MM.1S (cell line): ENCODE measurements at places on chromosomes 4 and X.

- DNase-seq, result no peak
Measured at GRCh38 chrX:550514-550913, 80.1 kb upstream of the SHOX start.

GRCh38 chr4:114924311-114924710 is 189.1 kb downstream of the NDST4 start:
- no peak for DNase-seq

GRCh38 chrX:4579480-4579879 is 866.0 kb upstream of the PRKX start:
- DNase-seq, result no peak

GRCh38 chrX:38717871-38718270 is 83.4 kb upstream of the MID1IP1 start:
- DNase-seq, result peak; percentile 21

GRCh38 chr4:1658146-1658545 is 26.0 kb downstream of the FAM53A start:
- DNase-seq, result no peak

DNA sequence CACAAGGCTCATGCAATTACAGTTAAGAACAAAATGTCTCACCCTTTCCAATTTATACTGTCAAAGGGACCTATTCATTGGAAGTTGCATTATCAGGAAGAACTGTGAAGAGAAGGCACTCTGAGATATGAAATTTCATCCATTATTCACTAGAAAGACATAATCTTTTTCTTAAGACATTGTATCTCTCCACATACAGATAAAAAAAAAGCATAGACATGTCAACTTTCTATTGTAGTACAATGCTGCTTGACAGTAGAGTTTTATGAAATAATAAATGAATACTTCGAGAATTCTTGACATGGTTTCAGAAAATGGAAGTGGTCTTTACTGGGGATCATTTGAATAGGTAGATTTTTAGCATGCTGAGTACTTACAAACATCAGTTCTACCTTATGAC is 545.0 kb downstream of the TMA16 start:
- DNase-seq, result no peak

GRCh38 chr4:184383497-184384055 is 90.8 kb downstream of the IRF2 start:
- DNase-seq, result peak; percentile 47

DNA sequence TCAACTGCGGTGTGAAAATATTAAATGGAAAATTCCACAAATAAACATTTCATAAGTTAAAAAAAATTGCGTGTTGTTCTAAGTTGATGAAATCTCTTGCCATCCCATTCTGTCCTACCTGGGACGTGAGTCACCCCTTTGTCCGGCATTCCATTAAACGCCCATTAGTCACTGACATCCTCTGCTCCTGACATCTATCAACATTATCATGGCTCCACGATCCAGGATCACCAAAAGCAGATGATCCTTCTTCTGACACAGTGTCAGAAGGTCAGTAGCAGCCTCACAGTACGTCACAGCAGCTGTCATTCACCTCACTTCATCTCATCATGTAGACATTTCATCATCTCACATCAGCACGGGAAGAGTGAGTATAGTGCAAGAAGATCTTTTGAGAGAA is 125.7 kb downstream of the ZNF827 start:
- no peak for DNase-seq

DNA sequence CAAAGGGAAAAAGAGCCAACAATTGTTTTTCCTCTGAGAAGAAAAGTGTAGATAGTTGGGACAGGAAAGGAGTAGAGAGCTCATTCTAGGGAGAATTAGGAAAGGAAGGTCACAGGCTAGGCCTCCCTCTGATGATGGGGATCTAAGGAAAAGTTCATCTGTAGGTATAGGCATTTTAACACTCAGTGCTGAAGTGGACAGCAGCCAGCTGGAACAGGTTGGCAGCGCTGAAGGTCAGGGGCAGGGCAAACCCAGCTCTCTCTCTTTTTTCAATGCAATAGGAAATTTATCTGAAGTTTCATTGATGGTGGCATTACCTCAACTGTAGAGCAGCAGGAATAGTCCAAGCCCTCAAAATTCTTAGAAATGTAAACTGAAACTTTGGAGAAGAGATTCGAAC is 98.5 kb upstream of the ETNPPL start:
- DNase-seq, result no peak

- no peak for DNase-seq
Measured at GRCh38 chr4:76322236-76322635, 15.7 kb downstream of the STBD1 start.

DNA sequence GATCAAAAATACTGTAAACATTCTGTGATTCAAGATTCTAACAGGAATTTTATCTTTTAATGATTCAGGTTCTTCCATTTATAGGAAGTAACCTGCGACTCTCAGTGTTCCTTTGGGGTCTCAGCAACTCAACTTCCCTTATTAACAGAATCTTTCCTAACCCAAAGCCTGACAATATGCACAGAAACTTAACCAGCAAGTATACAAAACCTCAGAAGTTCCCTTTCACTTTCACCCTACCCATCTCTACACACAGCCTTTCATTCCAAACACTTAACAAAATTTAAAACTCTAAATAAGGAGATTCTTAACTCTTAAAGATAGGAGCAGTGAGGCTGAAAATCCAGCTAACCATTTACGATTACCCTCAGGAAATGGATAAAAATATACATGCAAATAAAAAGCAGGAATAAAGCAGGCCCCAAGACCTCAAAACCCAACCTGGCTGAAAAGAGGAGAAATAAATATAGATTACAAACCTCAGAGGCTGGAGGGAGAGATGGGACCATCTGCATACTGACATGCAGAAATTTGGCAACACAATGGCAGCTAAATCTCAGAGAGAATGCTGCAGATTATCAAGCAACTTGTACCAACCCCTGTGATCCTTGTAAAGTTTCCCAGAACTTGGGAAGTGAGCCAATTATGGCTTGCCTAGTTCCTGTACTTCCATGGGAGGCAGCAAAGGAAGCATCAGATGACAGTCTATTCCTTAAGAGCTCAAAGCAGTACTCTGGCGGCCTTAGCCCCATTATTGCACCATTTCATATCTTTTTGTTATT is 101.0 kb downstream of the ATP11C start:
- DNase-seq, result peak; percentile 23

GRCh38 chr4:77023920-77024319 is 51.9 kb downstream of the CCNI start:
- DNase-seq, result no peak

DNA sequence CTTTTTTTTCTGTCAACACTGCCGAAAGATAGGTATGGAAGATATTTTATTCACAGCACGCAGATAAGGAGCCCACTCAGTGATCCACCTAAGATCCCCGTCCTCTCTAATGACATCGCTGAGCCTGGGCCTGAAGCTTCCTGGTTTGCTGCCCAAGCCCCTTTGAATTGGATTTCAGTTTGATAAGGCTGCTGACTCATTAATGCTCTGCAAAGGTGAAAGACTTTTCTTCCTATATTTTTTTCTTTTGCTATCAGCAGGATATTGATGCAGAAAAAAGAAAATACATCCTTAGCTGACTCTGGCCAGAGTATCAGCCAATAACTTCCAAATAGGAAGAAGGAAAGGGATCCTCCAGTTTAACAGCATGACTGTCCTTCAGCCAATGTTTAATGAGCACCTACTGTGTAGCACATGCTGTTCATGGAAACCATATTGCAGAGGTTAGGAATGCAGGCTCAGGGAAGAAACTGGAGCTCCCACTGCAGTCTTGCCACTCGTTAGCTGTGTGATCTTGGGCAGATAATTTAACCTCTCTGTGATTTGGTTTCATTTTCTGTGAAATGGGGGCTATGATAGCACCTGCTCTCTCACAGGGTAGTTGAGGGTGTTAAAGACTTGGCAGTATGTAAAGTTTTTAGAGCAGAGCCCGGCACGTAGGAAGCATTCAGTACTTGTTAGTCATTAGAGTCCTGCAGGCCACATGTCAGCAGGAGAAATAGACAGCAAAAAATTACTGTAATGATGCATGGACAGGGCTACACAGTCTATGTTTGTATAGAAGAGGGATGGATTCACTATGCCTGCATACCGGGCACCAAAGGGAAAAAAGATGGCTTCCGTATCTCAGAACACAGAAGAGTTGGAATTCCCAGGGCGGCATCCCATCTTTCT is 39.3 kb downstream of the EVC start:
- no peak for DNase-seq

GRCh38 chr4:182189103-182189878 is 53.9 kb upstream of the TENM3 start:
- no peak for DNase-seq

DNA sequence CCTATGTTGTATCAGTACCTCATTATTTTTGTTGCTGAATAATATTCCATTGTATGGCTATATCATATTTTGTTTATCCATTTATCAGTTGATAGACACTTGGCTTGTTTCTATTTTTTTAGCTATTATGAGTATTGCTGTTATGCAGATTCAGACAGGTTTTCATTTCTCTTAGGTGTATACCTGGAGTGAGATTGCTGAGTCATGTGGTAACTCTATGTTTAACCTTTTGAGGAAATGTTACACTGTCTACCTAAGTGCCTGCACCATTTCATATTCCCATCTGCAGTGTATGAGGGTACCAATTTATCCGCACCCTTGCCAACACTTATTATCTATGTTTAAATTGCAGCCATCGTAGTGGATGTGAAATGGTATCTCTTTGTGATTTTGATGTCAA is 43.0 kb upstream of the SH3RF1 start:
- DNase-seq, result no peak

DNA sequence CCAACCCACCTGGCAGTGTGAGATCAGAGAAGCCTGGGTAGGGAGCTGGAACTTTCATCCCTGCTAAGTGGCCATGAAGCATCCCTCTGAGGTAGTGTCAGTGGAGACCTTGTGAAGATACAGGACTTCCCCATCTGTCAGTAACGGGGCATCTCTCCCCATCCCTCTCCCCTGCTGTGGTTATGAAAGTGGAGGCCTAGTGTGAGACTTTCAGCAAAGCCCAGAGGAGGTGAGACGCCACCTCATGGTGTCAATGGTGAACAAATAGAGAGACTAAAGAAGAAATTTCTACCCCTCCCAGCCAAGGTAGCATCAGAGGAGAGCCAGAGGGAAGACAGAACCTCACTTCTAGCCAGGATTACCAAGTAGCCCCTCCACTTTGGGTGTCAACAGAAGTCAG is 150.2 kb downstream of the VEGFC start:
- DNase-seq, result no peak

DNA sequence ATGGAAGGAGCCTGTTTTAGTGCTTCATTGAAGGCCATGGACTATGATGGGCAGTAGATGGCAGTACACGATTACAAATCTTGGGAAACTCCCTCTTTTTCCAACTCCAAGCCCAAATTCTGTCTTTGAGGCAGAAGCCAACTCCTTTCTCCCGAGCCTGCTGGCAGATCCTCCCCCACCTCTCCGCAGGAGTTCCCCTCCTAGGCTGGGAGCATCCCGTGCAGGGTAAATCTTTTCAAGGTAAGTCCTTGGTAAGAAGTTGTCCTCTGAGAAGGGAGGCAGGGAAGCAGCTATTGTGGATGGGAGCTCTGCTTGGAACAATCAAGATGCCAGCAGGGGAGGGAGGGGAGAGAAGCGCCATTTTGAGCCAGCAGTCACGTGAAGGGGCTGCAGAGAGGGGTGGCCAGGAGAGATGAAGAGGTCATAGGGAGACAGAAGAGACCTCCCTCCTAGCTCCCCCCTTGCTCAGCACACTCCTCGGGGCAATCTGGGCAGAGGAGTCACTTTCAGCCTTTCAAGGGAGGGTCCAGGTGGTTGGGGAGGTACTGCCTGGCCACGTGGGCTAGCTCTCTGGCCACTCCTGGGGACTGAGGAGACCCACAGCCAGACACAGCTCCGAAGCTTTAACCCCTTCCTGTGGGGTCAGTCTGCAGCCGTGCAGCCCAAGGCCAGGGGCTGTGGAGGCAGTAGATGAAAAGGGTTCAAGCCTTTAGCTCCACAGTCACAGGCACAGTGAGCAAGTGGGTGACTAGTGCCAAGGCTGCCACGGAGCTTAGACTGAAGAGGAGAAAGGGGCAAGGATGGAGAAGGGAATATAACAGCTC is 9.6 kb downstream of the CC2D2A start:
- peak; percentile 23 for DNase-seq

DNA sequence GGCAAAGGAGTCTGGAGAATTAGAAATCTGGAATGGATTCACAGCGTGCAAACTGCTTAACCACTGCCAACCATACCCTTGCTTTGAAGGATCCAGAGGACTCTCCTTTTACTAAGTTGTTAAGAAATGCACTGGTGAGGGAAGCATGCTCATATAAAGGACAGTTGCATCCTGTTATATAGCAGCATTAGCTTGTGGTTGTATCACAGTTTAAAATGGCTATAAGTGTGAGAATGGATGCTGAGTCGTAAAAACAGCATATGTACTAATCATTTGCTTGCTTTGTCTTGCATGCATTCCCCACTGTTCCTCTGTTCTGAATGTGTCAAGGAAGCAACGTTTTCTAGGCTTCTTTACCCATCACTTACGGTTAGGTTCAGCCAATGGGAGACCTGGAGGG is 101.1 kb downstream of the CXCL13 start:
- no peak for DNase-seq

GRCh38 chr4:67130411-67130810 is 414.9 kb downstream of the CENPC start:
- DNase-seq, result no peak

DNA sequence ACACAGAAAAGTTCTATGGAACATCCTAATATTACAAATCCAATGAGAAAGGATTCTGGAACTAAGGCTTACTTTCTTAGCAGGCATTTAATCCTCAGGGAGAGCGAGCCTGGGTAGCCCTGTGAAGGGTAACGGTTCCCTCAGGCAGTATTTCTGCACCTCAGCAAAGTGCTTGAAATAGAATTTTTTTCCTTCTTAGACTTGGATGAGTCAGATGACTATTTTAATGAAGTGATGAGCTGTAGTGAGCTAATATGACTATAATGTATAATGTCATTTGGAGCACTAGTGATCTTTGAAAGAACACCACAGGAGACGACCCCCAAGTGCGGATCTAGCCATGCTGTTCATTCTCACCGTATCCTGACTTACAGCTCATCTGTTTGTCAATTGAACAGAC is 493.0 kb upstream of the FAM241A start:
- DNase-seq, result no peak

GRCh38 chr4:145843148-145843547 is 95.5 kb downstream of the ZNF827 start:
- no peak for DNase-seq

GRCh38 chr4:92885632-92886031 is 581.9 kb downstream of the GRID2 start:
- no peak for DNase-seq

GRCh38 chr4:110096405-110096804 is 102.0 kb downstream of the ELOVL6 start:
- DNase-seq, result no peak

GRCh38 chr4:110041735-110042134 is 129.1 kb downstream of the EGF start:
- DNase-seq, result no peak
